ENCODE measurements at places on chromosomes 7 and 10.

DNA sequence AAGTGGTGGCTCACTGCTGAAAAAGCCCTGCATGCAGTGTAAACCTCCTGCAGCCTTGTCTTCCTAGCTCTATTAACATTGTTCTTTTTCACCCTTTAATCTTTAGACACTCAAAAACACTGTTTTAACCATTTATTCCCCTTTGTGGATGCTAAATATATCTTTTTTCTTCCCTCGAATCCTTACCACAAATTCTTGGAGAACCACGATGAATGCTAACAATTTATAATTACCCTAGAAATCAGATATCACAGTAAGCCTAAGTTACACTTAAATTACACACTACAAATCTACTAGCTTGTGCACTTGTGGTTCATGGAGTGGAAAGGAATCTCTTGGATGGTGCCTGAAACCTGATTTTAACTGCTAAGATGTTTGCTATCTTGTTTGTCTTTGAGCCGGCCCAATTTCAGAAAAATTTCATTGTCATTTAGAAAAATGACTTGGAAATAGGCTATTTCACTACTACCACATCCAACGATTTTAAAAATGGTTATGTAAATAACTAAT lies 125.1 kb upstream of the NOBOX start:
- DNase-seq = no peak

GRCh38 chr7:36005876-36006275 lies 147.2 kb upstream of the EEPD1 start:
- DNase-seq = no peak

DNA sequence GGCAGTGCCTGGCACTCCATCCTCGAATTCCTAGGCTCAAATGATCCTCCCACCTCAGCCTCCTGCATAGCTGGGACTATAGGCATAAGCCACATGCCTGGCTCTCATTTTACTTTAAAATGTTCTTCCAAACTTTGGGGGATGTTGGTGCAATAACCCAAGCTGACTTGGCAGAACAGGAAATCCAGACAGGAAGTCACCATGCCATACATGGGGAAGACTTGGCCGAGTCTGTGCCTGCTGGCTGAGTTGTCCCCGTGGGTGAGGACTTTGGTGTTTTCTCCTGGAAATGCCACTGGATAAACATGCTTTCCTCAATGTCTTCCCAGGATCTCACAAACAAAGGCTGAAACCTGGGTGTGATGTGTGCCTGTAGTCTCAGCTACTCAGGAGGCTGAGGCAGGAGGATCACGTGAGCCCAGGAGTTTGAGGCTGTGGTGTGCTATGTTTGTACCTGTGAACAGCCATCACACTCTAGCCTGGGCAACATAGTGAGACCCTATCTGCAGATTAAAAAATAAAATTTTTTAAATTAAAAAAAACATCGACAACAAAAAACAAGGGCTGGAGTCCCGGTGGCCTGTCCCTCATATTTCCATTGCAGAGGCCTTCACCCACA lies 19.8 kb downstream of the HKDC1 start:
- no peak for DNase-seq

DNA sequence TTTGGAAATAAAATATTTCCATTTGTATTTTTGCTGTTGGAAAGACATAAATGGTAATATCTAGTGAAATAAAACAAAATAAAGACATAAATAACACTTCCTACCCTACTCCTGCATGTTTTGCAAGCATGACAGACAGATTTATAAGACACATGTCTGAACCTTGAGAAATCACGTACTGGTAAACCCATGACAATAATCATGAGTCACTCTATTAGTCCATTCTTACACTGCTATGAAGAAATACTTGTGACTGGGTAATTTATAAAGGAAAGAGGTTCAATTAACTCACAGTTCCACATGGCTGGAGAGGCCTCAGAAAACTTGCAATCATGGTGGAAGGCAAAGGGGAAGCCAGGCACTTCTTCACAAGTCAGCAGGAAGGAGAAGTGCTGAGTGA lies 942.2 kb downstream of the REEP3 start:
- DNase-seq = no peak

DNA sequence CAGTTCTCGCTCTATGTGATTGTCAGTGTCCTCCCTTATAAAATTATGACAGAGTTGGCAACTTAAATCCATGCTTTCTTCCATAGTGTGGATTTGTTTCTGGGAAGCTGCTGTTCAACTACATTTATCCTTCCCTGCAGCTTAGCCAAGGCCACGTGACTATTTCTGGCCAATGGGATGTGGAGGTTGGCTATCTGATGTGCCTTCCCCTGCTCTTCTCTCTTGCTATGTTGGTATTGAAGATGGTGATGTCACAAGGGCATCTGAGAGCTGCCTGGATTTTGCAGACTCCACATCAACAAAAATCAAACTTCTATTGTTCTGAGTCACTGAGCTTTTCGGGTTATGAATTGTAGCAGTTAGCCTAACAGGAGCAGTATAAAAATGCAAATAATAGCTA lies 164.9 kb upstream of the RHOBTB1 start:
- DNase-seq = no peak

Measured in NCI-H1436 treated with DMSO at 0.1 percent for 48 hours (cell line).